NCI-H2029 (cell line): ENCODE measurements at places on chromosomes 7 and 10.

DNA sequence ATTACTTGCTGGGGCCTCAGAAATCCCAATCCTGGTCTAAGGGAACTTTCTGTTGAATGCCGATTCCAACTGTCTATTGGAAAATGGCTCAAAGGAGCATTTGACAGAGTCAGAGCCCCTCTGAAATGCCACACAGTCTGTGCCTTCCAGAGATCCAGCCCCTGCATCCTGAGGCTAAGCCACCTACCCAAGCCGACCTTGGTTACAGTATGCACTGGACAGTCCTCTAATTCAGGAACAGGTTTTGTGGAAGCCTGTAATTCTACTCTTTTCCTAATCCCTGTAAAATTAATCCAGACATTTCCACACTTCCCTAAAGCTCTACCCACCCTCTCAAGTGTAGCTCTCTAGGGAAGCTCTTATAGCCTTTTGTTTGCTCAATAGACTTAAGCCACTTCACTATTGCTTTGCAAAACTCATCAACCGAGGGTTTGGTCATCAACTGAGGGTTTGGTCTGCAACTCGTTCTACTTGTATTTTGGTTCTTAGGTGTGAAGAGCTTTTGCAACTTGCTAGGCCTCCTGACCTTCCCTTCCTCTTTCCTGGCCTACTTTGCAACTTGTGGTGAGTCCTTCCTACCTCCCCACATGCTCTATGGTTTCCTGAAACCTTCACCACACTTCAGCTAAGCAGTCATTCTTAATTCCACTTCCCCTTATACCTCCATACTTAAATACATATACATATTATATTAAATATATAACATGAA lies 364.8 kb downstream of the SFMBT2 start:
- DNase-seq: no peak

GRCh38 chr7:7005303-7005702 lies 177.0 kb upstream of the C1GALT1 start:
- no peak for DNase-seq

GRCh38 chr10:49596493-49596809 lies 13.7 kb upstream of the SLC18A3 start:
- DNase-seq: no peak

- DNase-seq: no peak
Measured at GRCh38 chr7:29920491-29920890, 69.1 kb downstream of the SCRN1 start.

- no peak for DNase-seq
Measured at GRCh38 chr10:87068281-87068680, 26.4 kb downstream of the GLUD1 start.

DNA sequence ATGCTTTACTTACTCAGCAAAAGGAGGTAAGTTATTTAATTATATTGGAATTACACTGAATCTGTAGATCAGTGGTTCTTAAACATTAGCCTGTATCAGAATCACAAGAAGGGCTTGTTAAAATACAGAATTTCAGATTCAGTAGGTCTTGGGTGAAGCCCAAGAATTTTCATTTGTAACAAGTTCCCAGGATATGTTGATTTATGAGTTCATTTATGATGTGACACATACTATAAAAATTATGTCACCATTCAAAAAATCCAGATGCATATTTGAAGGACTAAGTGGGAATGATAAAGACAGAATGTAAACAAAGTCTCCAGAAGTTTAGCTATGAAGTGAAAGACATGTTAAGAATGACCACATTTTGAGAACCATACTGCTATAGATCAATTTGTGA lies 52.3 kb downstream of the HECTD2 start:
- DNase-seq: no peak

GRCh38 chr10:43574001-43574892 lies at the start of gene ZNF239:
Gene ZNF239 (minus strand): TSS chr10:43574616. CDS start chr10:43558079, 16,537 bp downstream.
- DNase-seq: peak; percentile 16

GRCh38 chr7:142711746-142712616 lies 37.3 kb upstream of the PRSS1 start:
- no peak for DNase-seq

- DNase-seq: no peak
Measured at GRCh38 chr7:80508440-80508839, 3.4 kb downstream of the GNAT3 start.

- DNase-seq: no peak
Measured at GRCh38 chr10:127280446-127280845, 84.1 kb upstream of the INSYN2A start.

- peak; percentile 50 for DNase-seq
Measured at GRCh38 chr7:139731802-139732470, 45.9 kb downstream of the HIPK2 start.

GRCh38 chr10:107085665-107086525 lies 78.6 kb downstream of the SORCS1 start:
- DNase-seq: no peak
